ENCODE measurements at places on chromosomes 13 and 19.
A peak's percentile ranks its signal among the peaks of the same experiment; 100 is the strongest.

- DNase-seq, result no peak
Measured at GRCh38 chr13:110479648-110480047, 81.9 kb downstream of the RAB20 start.

DNA sequence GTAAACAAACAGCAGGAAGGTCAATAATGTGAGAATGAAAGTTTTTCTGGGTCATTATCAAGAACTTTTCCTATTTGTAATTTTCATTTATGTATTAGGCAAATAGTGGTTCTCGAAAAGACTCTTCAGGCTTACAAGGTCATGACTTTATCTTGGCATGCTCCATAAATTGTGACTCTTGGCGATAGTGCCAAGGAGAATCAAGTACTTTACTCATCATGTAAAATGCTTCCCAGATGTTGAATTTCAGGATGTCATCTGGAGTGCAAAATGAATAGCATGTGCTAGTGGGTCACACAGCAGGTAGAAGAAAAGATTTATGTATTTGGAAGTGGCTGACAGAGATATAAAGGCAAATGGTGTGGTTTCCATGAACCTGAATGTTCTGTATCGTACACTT is 1492.7 kb upstream of the PCDH20 start:
- DNase-seq, result no peak

GRCh38 chr13:30934381-30934780 is 1.9 kb downstream of the TEX26 start:
- no peak for DNase-seq

DNA sequence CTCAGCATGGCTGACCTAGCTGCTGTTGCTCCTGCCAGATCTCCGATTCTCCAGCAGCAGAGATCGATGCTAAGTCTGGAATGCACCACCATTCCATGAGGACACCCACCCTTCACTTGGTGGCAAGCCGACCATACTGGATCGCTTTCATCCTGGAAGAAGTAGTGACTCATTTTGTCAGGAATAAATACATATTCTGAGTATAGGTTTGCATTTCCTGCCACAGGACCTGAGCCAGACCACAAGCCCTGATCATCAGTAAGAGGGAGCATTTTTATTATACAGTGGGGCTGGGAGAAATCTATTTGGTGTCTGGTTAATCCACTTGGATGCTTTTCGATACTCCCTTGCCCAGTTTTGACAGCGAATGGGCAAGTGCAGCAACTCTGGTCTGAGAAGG is 10.9 kb upstream of the KCTD15 start:
- no peak for DNase-seq

GRCh38 chr13:30863231-30863630 is 42.8 kb upstream of the MEDAG start:
- no peak for DNase-seq

DNA sequence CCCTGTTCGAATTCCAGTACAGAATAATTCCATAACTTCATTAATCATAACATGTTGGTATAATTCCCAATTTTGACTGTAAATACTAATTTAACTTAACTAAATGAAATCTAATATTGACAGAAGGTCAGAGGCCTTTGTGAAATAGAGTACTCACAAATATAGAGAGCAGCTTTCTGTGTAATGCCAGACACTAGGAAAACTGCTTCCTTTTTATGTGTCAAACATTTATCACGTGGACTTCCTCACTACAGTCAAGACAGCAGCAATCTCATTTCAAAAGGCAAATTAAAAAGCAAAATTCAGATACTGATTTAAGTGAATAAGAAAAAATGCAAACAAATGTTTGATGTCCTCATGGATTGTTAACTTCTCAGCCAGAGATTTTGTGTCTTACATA is 13.1 kb downstream of the ITM2B start:
- no peak for DNase-seq

DNA sequence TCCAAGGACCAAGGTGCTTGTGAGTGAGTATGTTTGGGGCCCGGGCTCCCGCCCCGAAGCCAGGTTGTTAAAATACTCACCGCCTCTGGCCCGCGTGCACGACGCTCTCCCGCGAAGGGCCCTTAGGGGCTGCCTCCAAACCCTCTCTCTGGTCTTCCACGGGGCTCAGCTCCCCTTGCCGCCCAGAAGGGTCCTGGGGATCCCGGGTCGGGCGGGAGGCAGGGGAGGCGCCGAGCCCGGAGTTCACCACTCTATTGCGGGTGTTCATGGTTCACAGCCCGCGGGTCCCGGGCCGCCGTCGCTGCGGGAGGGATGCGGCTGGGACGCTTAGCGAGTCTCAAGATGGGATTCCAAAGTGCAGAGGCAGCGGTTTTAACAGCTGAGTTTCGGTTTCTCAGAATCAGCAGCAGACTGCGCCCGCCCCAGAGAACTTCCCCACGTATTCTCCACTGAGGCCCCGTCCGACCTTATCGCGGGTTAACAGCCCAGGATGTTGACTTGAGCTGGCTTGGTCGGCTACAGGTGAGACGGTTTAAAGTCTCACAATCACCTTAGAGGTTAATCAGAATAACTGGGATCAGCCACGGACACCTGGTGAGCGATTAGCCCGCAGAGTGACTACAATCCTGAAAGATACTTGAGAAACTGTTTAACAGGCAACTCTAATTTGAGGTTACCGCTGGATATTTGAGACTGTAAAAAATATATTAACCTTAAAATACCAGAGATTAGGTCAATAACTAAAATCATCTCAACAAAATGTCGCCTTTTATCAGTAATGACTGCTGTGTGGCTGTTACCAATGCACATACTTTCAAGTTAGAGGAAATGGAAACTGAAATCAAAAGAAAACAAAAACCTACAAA is at the start of gene EPSTI1:
EPSTI1 (minus strand) TSS at position 344 of the 866 bp plus-strand sequence; CDS start at position 268, 76 bp downstream.
- DNase-seq, result no peak

- no peak for DNase-seq
Measured at GRCh38 chr19:38792250-38793111, 3.5 kb downstream of the LGALS7B start.

- DNase-seq, result no peak
Measured at GRCh38 chr19:54462047-54462654, 1.4 kb downstream of the LENG9 start.

DNA sequence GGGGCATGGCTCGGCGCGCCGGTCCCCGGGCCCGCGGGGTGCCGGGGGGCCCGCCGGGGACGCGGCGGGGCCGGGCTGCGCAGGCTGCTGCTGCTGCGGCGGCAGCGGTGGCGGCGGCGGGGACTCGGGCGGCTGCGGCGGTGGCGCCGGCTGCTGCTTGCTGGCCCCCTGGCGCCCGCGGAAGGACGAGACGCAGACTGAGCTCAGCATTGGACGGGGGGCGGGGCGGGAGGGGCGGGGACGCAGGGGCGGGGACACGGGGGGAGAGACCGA is 368 bp downstream of the KCNC3 start:
- DNase-seq, result no peak

DNA sequence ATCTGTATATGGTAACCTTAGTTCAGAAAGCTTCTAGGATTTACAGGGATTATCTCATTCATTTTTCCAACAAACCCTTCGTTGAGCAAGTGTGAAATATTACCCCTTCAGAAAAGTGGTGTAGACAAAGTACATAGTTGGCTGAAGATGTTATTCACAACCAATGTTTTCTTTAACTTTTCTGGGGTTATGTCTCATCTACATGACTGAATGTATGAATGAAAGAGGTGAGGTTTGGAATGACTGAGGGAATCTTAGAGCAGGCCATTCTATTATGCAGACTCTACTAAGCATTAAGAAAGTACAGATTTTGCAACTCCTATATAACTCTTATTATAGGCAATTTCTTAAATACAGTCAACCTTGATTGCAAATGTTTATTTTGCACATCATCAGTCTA is 167.2 kb downstream of the NDFIP2 start:
- no peak for DNase-seq

DNA sequence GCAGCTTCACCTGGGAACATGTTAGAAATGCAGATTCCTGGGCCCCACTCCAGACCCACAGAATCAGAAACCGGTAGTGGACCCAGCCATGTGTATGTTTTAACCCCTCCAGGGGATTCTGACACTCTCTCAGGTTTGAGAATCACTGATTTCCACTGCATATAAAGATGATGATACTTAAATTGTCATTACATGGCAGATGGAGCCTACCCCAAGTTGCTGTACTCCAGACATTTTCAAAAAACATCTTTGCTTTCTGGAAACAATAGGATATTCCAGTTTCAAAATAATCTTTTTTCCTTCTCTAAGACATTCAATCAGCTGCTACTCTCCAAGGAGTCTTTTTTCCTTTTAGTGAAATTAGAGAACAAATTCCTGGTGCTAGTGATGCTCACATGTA is 48.6 kb upstream of the RGCC start:
- DNase-seq, result no peak

- DNase-seq, result no peak
Measured at GRCh38 chr13:49315756-49316482, 68.2 kb downstream of the CDADC1 start.

DNA sequence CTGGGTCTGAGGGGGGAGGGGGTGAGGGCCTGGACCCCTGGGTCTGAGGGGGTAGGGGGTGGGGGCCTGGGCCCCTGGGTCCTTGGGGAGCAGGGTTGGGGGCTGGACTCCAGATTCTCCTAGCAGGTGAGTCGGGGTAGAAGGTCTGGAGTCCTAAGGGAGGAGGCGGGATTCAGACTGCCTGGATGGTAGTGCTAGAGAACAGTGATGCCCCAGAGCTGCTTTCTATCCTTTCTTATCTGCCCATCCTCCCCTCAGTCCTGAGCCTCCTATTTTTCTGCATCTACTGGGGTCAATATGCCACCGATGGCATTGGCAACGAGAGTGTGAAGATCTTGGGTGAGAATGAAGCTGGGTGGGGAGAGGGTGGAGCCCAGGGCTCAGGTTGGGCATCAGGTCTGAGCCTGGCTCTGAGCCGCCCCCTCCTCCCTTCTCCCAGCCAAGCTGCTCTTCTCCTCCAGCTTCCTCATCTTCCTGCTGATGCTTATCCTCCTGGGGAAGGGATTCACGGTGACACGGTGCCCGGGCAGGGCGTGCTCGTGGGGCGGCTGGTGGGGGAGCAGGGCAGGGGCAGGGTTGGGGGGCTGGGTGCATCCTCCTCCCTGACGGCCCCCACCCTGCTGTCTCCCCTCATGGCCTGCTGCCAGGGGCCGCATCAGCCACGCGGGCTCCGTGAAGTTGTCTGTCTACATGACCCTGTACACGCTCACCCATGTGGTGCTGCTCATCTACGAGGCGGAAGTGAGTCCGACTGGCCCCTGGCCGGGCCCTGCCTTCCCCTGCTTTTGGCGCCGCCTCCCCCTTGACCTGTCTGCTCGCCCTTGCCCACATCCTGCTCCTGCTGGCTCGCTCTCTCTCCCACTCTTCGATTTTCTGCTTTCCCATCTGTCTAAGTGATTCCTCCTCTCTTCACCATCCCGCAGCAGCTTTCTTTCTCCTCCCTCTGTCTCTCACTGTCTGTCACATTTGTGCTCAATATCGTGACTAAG is 3.4 kb downstream of the TMEM145 start:
- DNase-seq, result no peak

GRCh38 chr13:86729206-86729605 is 930.0 kb upstream of the SLITRK6 start:
- no peak for DNase-seq

GRCh38 chr19:51372649-51373504 is at the start of gene NKG7:
TSS of gene NKG7 (minus strand) at chr19:51372654. CDS start at chr19:51372535, 119 bp downstream.
- no peak for DNase-seq

GRCh38 chr19:15091918-15092753 is 10.1 kb downstream of the OR1I1 start:
- DNase-seq, result peak; percentile 58

GRCh38 chr13:71935166-71935840 is 68.3 kb upstream of the DACH1 start:
- DNase-seq, result no peak

- DNase-seq, result no peak
Measured at GRCh38 chr13:60267498-60268202, 103.9 kb upstream of the DIAPH3 start.

DNA sequence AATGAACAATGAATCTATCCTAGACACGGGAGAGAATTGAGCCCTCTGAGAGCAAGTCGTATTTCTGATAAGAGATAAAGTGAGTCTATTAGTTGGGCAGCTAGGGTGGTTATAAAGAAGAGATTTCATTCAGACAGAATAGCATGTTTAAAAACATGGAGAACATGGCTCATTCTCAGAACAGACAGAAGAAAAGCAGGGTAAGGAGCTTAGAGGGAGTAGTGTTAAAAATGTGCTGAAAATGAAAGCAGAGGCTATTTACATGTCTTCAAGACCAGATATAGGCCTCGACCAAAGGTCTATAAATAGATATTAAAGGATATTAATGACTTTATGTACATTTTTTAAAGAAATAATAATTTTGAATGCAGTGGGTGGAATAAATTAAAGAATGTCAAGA is 149.5 kb downstream of the SLITRK1 start:
- DNase-seq, result no peak

GRCh38 chr13:108926862-108927261 is 297.5 kb downstream of the MYO16 start:
- no peak for DNase-seq

DNA sequence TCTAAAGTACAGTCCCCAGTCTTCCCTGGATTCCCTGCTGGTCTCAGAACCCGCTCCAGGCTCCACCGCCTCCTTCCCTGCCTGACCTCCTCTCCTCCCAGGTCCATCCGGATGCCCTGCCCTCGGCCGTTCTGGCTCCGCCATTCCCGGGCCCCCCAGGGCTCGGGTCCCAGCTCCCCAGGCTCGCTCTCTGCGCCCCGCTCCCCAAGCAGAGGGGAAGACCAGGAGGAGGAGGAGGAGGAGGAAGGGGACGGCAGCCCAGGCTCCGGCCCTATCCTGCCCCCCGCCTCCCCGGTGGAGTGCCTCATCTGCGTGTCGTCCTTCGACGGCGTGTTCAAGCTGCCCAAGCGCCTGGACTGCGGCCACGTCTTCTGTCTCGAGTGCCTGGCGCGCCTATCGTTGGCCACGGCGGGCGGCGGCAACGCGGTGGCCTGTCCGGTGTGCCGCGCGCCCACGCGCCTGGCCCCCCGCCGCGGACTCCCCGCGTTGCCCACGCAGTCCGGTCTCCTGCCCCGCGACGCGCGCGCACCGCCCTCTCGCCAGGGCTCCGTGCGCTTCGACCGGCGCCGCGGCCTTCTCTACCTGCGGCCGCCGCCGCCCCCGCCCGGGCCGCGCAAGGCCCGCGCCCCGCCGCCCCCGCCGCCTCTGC is 647 bp downstream of the RNF225 start:
- no peak for DNase-seq

- no peak for DNase-seq
Measured at GRCh38 chr19:35986664-35987570, 8.1 kb upstream of the SDHAF1 start.

DNA sequence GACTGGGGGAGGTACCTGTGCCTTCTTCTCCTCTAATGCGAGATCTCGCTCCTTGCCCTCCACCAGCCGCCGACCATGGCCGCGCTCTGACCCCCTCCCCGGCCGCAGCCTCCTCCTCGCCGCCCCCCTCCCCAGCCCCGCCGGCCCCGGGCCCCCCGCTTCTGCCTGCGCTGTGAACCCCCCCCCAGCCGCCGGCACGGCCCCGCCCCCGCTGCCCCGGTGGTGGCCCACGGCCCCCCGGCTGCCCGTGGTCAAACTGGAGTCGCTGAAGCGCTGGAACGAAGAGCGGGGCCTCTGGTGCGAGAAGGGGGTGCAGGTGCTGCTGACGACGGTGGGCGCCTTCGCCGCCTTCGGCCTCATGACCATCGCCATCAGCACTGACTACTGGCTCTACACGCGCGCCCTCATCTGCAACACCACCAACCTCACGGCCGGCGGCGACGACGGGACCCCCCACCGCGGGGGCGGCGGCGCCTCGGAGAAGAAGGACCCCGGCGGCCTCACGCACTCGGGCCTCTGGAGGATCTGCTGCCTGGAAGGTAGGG is at the start of gene CACNG8:
CACNG8 (plus strand) TSS at position 51 of the 545 bp plus-strand sequence.
- no peak for DNase-seq

- no peak for DNase-seq
Measured at GRCh38 chr13:111555268-111555808, 234.9 kb downstream of the TEX29 start.

- no peak for DNase-seq
Measured at GRCh38 chr19:28605501-28606268, 607.3 kb downstream of the UQCRFS1 start.

Measured in HS-5 (cell line).